Activated CD4-positive, alpha-beta T cell treated with anti-CD3 and anti-CD28 coated beads, Interleukin-2, amount 10 ng/mL, durations not matched to agents 24 days and 14 days (primary cell): ENCODE measurements at places on chromosomes 11 and 22. TPM values are rescaled to one million over a fixed set of nuclear protein-coding genes. Genes with fewer than 3 reads are reported as not detected.

DNA sequence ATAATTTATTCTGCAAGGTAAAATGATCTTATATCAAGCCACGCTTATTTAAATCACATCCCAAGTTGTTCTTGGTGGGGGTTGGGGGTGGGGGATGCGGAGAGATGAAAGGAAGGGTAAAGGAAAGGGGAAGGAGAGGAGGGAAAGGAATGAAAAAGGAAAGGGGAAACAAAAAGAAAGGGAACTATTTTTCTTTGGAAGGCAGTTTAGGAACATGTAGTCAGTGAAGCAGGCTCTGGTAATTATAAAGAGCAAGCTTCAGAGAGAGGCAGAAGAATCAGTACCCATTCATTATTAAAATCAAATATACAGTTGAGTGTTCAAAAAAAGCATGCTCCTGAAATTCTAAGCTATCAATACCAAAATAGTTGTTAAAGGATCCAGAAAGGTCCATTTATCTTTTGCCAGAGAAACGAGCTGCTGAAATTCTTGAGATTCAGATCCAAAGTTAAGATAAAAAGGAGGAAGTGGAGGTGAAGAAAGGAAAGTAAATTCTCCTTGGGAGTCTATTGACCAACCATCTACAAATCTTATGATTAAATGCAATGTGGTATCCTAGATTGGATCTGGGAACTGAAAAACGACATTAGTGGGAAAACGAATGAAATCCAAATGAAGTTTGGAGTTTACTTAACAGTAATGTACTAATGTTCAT, 107.4 kb downstream of the SGSM3 start:
- H3K4me1 ChIP-seq = peaks cover 28% of the 10 kb centered on the region
- DNase-seq = no peak

DNA sequence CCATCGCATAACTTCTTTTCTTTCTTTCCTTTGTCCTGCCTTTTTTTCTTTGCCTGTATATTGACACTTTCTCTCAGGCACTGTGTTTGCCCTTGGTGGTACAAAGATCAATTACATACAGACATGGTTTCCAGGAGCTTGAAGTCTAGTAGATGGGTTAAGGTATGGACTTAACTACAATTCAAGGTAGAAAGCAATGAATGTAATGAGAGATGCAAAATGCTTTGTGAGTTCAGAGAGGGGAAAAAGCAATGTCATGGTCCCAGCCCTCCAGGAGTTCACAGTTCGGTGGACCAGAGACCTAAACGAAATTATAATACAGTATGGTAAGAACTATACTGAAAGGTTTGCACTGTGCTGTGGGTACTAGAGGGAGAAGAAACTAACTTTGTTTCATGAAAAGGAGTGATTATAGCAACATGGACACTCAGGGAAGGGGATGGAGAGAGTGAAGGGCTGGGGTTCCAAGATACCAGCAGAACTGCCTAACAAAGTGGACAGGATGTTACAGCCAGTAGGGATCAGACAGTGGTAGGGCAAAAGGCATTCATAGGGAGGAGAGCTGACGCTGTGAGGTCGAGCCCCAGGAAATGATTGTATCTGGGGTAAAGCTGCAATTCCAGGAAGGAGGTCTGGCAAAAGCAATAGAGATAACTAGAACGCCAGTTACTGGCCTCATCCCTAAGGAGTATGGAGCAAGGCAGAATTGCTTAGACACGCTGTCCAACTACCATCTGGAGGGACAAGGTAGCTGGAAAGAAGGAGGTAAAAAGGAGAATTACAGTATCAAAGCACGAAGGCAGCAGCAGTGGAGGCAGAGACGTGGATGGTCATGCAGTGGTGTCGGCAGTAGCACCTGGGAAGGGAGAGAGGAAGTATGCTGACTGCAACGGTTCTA, 158.3 kb upstream of the MTMR2 start:
- peaks cover 11% of the 10 kb centered on the region for H3K36me3 ChIP-seq
- no peak overlapping the region for H3K27ac ChIP-seq
- H3K4me3 ChIP-seq = no peak overlapping the region
- DNase-seq = no peak
- peaks cover 33% of the 10 kb centered on the region for H3K4me1 ChIP-seq

The MS4A6E gene
- not detected in 2 replicates for total RNA-seq

The ENTHD1 gene
- total RNA-seq = 0.09 and 0.56 TPM in 2 replicates

The NRXN2 gene
- total RNA-seq = 0.61 TPM in 1 of 2 replicates, not detected in the other

DNA sequence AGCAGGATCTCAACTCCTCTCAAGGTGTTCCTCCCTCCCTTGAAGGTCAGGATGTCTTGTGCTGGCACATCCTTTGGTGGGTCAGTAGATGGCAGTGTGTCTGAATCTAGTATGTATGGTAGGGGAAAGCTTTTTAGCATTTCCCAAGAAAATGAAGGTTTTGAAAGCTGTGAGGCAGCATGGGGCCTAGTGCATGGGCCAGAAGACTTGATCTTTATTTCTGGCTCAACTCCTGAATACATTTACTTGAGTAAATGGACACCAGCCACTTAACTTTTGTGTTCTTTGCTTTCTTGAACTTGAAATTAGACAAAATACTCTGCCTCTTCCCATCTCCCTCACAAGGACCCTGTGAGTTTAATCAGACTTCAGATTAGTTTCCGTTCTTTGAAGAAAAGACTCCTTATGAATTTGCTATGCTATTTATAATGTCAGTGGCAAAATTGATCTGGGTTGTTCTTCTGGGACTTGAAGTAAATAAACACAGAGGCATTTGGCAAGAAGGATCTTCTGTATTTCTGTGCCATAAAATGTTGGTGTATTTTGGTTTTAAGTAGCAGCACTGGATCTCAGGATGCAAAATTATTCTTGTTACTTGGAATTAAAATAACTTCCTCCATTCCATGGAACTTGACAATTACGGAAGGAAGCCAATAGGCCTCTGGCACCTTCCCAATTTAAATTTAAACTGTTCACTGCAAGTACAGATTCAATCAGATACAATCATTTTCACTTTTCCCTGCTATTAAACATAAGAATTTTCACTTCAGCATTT, 288.8 kb downstream of the CASP12 start:
- peak; percentile 82 for DNase-seq
- H3K36me3 ChIP-seq = peaks cover 2% of the 10 kb centered on the region
- no peak overlapping the region for H3K27ac ChIP-seq
- no peak overlapping the region for H3K4me3 ChIP-seq
- peaks cover 8% of the 10 kb centered on the region for H3K27me3 ChIP-seq

The DNAJB13 gene
- total RNA-seq = 0.26 and 1.0 TPM in 2 replicates

The RNF214 gene
- 22.0 and 23.2 TPM in 2 replicates for total RNA-seq

The ZNF195 gene
- total RNA-seq = 39.4 and 44.0 TPM in 2 replicates

- peaks cover 9% of the 10 kb centered on the region for H3K36me3 ChIP-seq
- H3K4me1 ChIP-seq = peaks cover 12% of the 10 kb centered on the region
- H3K27me3 ChIP-seq = no peaks in the 10 kb centered on the region
- H3K27ac ChIP-seq = no peak overlapping the region
- no peak for DNase-seq
Observed at GRCh38 chr11:129917231-129917630, 21.9 kb upstream of the NFRKB start.

DNA sequence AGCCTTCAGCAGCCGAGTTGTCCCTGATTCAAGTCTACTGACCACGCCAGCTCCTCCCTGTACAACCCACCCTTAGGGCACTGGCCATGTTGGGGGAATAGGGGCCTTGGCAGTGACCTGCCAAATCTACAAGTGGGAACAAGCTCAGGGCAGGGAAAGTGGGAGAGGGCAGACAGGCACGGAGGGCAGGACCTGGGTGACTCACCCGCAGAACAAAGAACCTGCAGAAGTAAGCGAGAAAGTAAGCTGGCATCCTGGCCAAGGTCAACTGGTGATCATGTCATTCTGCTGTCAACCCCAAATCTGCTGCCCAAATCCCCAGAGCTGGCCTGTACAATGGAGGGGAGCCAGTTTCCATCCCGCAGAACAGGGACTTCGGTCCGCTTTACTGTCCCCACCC, 7.9 kb upstream of the SCGB1A1 start:
- no peaks in the 10 kb centered on the region for H3K36me3 ChIP-seq
- no peak for DNase-seq
- H3K27me3 ChIP-seq = no peaks in the 10 kb centered on the region
- H3K4me3 ChIP-seq = no peak overlapping the region
- H3K4me1 ChIP-seq = no peaks in the 10 kb centered on the region
- no peak overlapping the region for H3K27ac ChIP-seq

DNA sequence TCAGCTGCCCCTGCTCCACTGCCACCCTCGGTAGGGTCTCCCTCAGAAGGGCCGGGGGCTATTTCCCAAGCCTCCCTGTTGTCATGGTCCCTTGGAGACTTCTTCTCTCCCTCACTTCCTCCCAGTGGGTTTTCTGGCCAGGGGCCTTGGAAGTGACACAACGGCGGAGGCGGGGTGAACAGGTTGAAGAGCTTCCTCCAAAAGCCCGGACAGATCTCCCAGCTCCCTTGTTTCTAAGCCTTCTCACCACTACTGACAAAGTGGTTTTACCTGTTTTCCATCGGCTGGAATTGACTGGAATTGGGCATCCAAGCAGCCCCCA, 14.5 kb downstream of the MYH9 start:
- H3K27ac ChIP-seq = peak overlapping the region; percentile 95
- peaks cover 86% of the 10 kb centered on the region for H3K4me1 ChIP-seq
- DNase-seq = peak; percentile 64
- H3K27me3 ChIP-seq = no peaks in the 10 kb centered on the region

- H3K27me3 ChIP-seq = no peaks in the 10 kb centered on the region
- no peak for DNase-seq
- no peak overlapping the region for H3K4me3 ChIP-seq
- no peaks in the 10 kb centered on the region for H3K36me3 ChIP-seq
- H3K27ac ChIP-seq = no peak overlapping the region
- no peaks in the 10 kb centered on the region for H3K4me1 ChIP-seq
Observed at GRCh38 chr11:132576706-132577105, 955.6 kb downstream of the OPCML start.

The ALKBH3 gene
- total RNA-seq = 38.3 and 41.4 TPM in 2 replicates

DNA sequence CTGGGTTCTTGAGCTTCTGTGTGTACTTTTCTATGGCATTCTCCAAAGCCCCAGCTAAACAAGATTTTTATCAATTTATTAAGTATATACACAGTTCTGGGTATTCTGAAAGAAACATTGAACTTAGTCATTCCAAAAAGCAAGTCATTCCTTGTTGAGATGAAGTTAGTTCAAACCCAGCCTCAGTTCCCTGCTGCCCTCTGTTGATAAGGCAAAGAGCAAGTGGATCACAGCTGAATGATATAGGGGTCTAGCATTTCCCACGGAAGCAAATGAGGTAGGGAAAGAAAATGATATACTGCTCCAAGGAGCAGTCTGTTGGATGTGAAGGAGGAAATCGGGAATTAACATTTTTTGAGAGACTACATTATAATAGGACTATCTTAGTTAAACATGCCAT, 841.8 kb upstream of the TENM4 start:
- H3K27me3 ChIP-seq = no peaks in the 10 kb centered on the region
- DNase-seq = no peak
- H3K36me3 ChIP-seq = no peaks in the 10 kb centered on the region
- H3K27ac ChIP-seq = no peak overlapping the region
- H3K4me3 ChIP-seq = no peak overlapping the region
- no peaks in the 10 kb centered on the region for H3K4me1 ChIP-seq

The FSHB gene
- not detected in 2 replicates for total RNA-seq

- no peak overlapping the region for H3K27ac ChIP-seq
Observed at GRCh38 chr11:20762980-20763379, 93.6 kb downstream of the NELL1 start.

The ASCL2 gene
- 0.62 and 0.96 TPM in 2 replicates for total RNA-seq

DNA sequence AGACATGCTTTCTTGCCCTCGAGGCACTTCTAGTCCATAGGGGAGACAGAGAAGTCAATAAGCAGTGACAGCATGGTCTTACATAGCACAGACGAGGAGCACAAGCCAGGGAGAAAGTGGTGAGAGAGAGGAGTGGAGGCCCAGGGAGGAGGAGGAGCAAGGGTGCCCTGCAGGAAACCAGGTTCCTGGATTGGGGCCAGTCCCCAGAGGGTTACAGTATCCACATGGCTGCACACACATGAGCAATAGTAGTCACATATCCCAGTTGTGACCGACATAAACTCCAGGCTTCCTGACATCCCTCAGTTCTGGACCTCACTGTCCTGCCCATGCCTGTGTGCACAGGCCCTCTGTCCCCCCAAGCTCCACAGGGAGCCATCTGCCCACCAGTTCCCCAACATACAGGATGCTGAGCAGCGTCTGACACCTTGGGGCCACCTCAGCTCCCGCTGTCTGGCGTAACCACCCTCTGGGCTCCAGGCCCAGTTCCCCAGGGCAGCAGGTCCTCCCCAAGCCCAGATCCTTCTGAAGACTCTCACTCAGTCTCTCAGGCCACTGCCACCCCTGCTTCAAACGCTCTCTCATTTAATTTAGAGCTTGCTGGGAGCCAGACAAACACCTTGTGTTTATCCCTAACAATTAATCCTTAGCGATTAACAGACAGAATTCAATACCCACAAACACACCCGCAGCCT, 53.7 kb downstream of the DSCAML1 start:
- H3K27me3 ChIP-seq = peaks cover 9% of the 10 kb centered on the region
- no peaks in the 10 kb centered on the region for H3K4me1 ChIP-seq
- no peak overlapping the region for H3K27ac ChIP-seq
- no peaks in the 10 kb centered on the region for H3K36me3 ChIP-seq
- H3K4me3 ChIP-seq = no peak overlapping the region
- DNase-seq = no peak

DNA sequence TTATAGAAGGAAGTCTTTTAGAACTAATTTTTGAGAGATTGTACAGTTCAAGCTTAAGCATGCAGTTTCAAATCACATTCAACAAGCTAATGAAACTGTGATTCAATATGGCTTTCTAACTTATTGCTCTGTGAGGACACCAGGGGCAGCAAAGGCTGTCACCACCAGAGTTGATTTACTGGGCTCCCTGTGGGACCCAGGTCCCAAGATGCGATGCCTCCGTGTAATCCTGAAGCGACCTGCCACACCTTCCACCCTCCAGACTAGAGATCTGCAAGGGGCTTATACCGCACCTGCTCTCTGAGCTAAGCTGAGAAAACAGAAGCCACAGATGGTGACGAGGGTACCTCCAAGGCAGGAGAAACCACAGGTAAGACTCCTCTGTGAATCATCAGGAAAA, 918 bp upstream of the OR51Q1 start:
- no peak overlapping the region for H3K27ac ChIP-seq
- no peaks in the 10 kb centered on the region for H3K36me3 ChIP-seq
- H3K27me3 ChIP-seq = no peaks in the 10 kb centered on the region
- H3K4me1 ChIP-seq = no peaks in the 10 kb centered on the region

GRCh38 chr22:43171607-43172006, 15.3 kb downstream of the TTLL12 start:
- no peak for DNase-seq
- H3K4me3 ChIP-seq = no peak overlapping the region
- H3K27ac ChIP-seq = no peak overlapping the region
- H3K27me3 ChIP-seq = no peaks in the 10 kb centered on the region

The MOV10L1 gene
- not detected in 2 replicates for total RNA-seq

- peak overlapping the region; percentile 86 for H3K4me3 ChIP-seq
- peak overlapping the region; percentile 90 for H3K27ac ChIP-seq
- peaks cover 9% of the 10 kb centered on the region for H3K36me3 ChIP-seq
- H3K27me3 ChIP-seq = no peaks in the 10 kb centered on the region
- peaks cover 31% of the 10 kb centered on the region for H3K4me1 ChIP-seq
Observed at GRCh38 chr11:102293873-102294601, 23.2 kb upstream of the BIRC3 start.

GRCh38 chr11:73710964-73711363, 49.9 kb downstream of the RAB6A start:
- H3K27me3 ChIP-seq = no peaks in the 10 kb centered on the region
- no peak overlapping the region for H3K4me3 ChIP-seq
- H3K27ac ChIP-seq = no peak overlapping the region
- H3K36me3 ChIP-seq = peaks cover 23% of the 10 kb centered on the region
- no peak for DNase-seq

The PLA2G3 gene
- not detected in 2 replicates for total RNA-seq

- no peaks in the 10 kb centered on the region for H3K27me3 ChIP-seq
- H3K4me3 ChIP-seq = peak overlapping the region; percentile 32
- DNase-seq = no peak
- H3K4me1 ChIP-seq = peaks cover 70% of the 10 kb centered on the region
- H3K27ac ChIP-seq = peak overlapping the region; percentile 63
Observed at GRCh38 chr11:117977029-117977428, 9.2 kb upstream of the IL10RA start.

The VSTM5 gene
- total RNA-seq = not detected in 2 replicates

The PHLDB1 gene
- total RNA-seq = 1.3 and 1.7 TPM in 2 replicates

The MRGPRX4 gene
- total RNA-seq = not detected in 2 replicates
